Immature natural killer cell (primary cell): ENCODE measurements at places on chromosomes 2 and 18. TPM values are rescaled to one million over a fixed set of nuclear protein-coding genes. Genes with fewer than 3 reads are reported as not detected.

DNA sequence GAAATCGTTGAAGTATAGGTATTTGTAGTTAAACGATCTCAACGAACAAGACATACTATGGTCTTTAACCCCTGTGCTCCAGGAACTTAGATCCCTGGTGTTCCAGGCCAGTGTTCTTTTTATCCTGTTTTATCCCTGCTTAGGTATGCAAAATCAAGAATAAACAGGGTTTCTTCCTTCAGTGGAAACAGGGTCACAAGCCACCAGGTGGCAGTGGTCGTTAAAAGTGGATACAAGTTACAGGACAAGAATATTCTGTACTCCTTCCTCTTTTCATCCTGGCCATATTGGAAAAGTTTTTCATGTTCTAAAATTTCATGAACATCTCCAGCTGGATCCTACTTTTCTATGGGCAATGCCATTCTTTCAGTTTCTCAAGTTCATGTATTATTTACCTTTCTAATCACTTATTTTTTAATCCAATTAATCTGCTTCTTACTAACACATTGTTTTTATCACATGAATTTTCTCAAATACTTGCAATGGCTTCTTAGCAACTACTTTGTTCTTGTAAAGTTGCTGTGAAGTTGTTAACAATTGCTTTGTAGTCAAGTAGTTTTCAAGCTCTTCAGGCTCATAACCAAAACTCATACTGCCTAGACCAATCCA is 16.4 kb upstream of the HNMT start:
- DNase-seq, result no peak
- H3K27me3 ChIP-seq, result peaks cover 3% of the 10 kb centered on the region
- H3K4me3 ChIP-seq, result no peak overlapping the region
- no peaks in the 10 kb centered on the region for H3K4me1 ChIP-seq
- H3K36me3 ChIP-seq, result no peaks in the 10 kb centered on the region
- no peak overlapping the region for H3K27ac ChIP-seq

DNA sequence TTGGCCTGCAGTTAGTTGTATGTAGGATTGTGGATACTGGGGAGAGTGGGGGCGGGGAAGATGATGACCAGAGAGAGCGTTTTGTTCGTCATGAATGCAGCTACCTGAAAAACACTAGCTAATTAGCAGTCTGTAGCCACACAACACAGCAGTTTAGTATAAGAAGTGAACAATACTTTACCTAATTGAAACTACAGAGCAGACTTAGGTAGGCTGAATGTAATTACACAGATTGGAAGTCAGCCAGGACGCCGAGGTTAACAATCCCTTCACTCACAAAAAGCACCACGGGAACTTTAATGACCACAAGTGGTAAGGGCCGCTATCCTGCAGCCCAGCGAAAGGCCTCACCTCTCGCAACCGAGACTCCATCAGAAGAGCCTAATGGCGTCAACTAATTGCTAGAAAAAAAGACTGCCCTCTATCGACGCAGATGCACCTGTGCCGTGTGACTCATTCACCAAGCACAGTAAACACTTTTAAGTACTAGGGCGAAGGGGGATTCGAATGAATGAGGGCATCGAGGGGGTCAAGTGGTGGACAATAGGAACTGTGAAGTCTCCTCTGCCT is 591.0 kb downstream of the ARHGAP15 start:
- H3K27me3 ChIP-seq, result peaks cover 2% of the 10 kb centered on the region
- H3K4me1 ChIP-seq, result peaks cover 22% of the 10 kb centered on the region
- H3K27ac ChIP-seq, result no peak overlapping the region
- no peak for DNase-seq

GRCh38 chr2:34734662-34735061 is 1135.6 kb upstream of the FAM98A start:
- H3K36me3 ChIP-seq, result no peaks in the 10 kb centered on the region
- no peaks in the 10 kb centered on the region for H3K27me3 ChIP-seq
- no peak overlapping the region for H3K4me3 ChIP-seq
- no peak overlapping the region for H3K27ac ChIP-seq
- H3K4me1 ChIP-seq, result no peaks in the 10 kb centered on the region

GRCh38 chr2:28374331-28374730 is 18.3 kb upstream of the FOSL2 start:
- DNase-seq, result no peak
- H3K27ac ChIP-seq, result no peak overlapping the region
- H3K27me3 ChIP-seq, result peaks cover 2% of the 10 kb centered on the region
- no peak overlapping the region for H3K4me3 ChIP-seq
- peaks cover 36% of the 10 kb centered on the region for H3K4me1 ChIP-seq
- H3K36me3 ChIP-seq, result no peaks in the 10 kb centered on the region

DNA sequence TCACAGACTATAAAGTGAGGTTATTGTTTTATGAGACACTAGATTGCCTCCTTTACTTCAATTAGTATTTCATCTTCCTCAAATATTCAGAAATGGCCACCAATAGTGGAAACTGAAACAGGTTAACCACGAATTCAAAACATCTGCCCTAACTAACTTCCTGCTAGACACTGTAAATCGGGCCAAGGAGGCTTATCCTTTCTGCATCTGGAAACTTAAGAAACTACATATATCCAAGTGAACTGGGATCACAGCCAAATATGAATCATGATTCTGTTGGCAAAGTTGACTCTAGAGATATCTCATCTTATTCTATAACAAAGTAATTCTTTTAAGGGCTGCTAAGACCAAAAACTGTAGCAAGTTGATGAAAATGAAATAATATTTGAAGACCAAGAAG is 136.6 kb upstream of the ZC3H15 start:
- no peak overlapping the region for H3K4me3 ChIP-seq
- H3K4me1 ChIP-seq, result peaks cover 6% of the 10 kb centered on the region
- H3K36me3 ChIP-seq, result peaks cover 12% of the 10 kb centered on the region
- no peaks in the 10 kb centered on the region for H3K27me3 ChIP-seq

DNA sequence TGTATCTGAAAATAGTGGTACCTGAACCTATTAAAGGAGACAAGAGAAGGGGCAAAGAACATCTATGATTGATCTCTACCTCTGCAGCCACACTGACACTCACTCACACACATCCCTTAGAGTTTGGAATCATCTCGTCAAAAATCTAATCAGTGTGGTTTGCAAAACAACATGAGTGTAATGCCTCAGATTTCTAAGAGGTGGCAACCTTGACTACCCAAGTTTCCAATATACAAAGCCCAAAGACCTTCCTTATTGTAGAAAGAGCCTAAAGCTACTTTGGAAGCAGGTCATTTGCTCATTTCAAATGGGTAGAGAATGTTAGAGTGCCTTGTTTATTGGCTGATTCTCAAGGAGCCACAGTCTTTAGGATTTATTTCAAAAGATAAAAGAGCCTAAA is 444.9 kb downstream of the ARHGAP15 start:
- H3K36me3 ChIP-seq, result no peaks in the 10 kb centered on the region
- DNase-seq, result no peak
- H3K4me1 ChIP-seq, result peaks cover 2% of the 10 kb centered on the region
- H3K27me3 ChIP-seq, result peaks cover 1% of the 10 kb centered on the region

DNA sequence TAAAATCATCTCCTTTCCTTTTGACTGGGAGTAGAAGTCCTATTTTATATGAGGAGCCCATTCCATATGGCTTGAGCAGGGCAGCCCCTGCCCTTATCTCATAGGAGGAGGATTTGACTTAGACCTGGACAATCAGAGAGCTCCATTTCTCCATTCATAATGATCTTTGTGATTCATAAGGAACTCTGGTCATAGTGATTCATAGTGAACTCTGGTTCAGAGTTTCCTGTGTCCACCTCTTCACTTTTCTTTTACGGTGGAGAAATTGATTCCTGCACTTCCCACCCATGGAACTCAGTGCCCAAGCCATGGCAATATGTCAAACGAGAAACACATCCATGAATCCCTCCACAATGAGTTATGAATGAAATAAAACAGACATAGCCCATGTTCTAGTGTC is 12.8 kb upstream of the MYO3B start:
- H3K27ac ChIP-seq, result no peak overlapping the region
- H3K36me3 ChIP-seq, result no peaks in the 10 kb centered on the region
- no peak for DNase-seq
- no peaks in the 10 kb centered on the region for H3K4me1 ChIP-seq
- H3K27me3 ChIP-seq, result peaks cover 2% of the 10 kb centered on the region

GRCh38 chr2:43559391-43560230 is 36.2 kb downstream of the THADA start:
- peaks cover 52% of the 10 kb centered on the region for H3K36me3 ChIP-seq
- no peak for DNase-seq
- H3K4me3 ChIP-seq, result no peak overlapping the region

DNA sequence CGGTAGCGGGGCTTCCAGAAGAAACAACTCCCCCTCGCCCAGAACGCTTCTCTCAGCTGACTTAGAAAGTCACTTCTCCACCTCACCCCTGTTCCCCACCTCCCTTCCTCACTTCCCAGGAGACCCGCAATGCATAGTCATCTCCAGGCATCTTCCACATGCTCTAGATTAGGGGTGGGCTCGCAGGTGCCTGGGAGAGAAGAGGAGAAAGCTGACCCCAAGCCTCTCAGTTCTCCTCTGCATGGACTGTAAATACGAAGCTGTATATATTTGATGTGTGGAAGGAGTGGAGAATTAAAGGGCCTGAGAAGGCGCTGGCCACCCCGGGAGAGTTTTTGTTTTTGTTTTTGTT is 1.8 kb downstream of the MAL start:
- peaks cover 9% of the 10 kb centered on the region for H3K27me3 ChIP-seq
- H3K36me3 ChIP-seq, result no peaks in the 10 kb centered on the region
- H3K4me3 ChIP-seq, result no peak overlapping the region
- H3K27ac ChIP-seq, result no peak overlapping the region
- no peak for DNase-seq

DNA sequence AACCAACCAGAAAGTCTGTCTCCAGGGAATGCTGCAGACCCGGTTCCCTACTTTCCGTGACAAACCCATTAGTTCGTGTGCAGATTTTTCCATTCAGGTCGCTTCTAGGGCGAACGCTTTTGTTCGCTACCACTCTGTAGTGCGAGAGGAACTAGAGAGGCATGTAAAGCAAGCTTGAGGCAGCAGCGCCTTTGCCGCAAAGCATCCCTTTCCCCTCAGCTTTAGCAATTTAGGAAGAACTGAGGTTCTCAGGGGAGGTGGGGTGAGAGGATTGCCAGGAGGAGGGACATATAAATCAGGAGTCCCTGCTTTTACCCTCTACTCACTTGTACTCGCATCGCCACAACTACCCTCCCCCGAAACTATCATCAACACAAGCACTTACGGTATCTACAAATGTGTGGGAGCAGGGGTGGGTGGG is 748 bp upstream of the ZNF804A start:
- no peak overlapping the region for H3K27ac ChIP-seq
- peaks cover 6% of the 10 kb centered on the region for H3K4me1 ChIP-seq
- H3K4me3 ChIP-seq, result no peak overlapping the region
- DNase-seq, result no peak

- peaks cover 7% of the 10 kb centered on the region for H3K4me1 ChIP-seq
- no peak for DNase-seq
- no peaks in the 10 kb centered on the region for H3K36me3 ChIP-seq
- H3K4me3 ChIP-seq, result no peak overlapping the region
- H3K27me3 ChIP-seq, result peaks cover 14% of the 10 kb centered on the region
These were observed 127.5 kb upstream of the CYP1B1 start for GRCh38 chr2:38203446-38203810.

- H3K27ac ChIP-seq, result no peak overlapping the region
- H3K4me3 ChIP-seq, result no peak overlapping the region
- no peaks in the 10 kb centered on the region for H3K4me1 ChIP-seq
- no peak for DNase-seq
- no peaks in the 10 kb centered on the region for H3K36me3 ChIP-seq
- no peaks in the 10 kb centered on the region for H3K27me3 ChIP-seq
These were observed 36.9 kb upstream of the NCKAP5 start for GRCh38 chr2:133605011-133605765.

DNA sequence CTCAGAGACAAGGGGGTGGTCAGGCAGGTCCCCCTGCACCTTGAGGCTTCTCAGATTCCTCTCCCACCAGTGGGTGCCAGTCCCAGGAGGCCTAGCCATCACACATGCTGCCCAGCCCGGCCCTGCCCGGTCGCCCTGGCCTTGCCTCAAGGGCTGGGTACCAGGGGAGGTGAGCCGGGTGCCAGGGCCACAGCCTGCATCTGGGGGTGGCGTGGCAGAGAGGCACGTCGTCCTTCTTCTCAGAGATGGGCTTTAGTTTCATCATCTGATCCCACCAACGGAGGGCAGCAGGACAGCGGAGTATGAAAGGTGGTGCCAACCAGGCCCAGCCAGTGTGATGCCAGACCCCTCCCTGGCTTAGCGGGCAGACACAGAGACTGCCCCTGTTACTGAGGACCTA is 161.7 kb downstream of the TFCP2L1 start:
- H3K27me3 ChIP-seq, result peaks cover 5% of the 10 kb centered on the region
- H3K27ac ChIP-seq, result no peak overlapping the region
- H3K4me1 ChIP-seq, result no peaks in the 10 kb centered on the region

GRCh38 chr2:100110614-100111000 is 31.8 kb downstream of the AFF3 start:
- no peak overlapping the region for H3K4me3 ChIP-seq
- H3K27me3 ChIP-seq, result peaks cover 13% of the 10 kb centered on the region
- peaks cover 9% of the 10 kb centered on the region for H3K4me1 ChIP-seq
- no peaks in the 10 kb centered on the region for H3K36me3 ChIP-seq
- no peak overlapping the region for H3K27ac ChIP-seq

GRCh38 chr18:49739275-49739674 is 74.1 kb downstream of the ACAA2 start:
- H3K27me3 ChIP-seq, result peaks cover 3% of the 10 kb centered on the region
- H3K36me3 ChIP-seq, result no peaks in the 10 kb centered on the region
- no peaks in the 10 kb centered on the region for H3K4me1 ChIP-seq
- H3K4me3 ChIP-seq, result no peak overlapping the region

- no peaks in the 10 kb centered on the region for H3K36me3 ChIP-seq
- H3K4me1 ChIP-seq, result no peaks in the 10 kb centered on the region
- no peak for DNase-seq
- H3K27ac ChIP-seq, result no peak overlapping the region
These were observed 223.9 kb downstream of the CDCA7 start for GRCh38 chr2:173578404-173579107.

DNA sequence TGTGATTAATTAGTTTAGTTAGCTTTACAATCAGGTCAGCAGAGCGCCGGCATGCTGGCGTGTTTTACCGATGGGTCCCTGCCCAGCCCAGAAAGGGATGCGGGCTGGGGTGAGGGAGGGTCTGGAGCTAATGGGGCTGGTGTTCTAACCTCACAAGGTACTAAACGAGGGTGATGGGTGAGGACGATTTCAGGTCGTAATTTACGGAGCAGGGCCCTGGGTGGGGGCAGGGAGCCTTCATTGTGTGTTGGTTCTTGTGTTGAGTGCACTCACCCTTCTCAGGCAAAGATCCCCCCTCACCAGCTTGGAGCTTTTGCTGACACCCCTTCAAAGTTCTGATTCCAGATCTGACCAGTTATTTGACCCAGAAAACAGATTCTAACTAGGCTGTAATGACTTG is 39.5 kb downstream of the PTGR3 start:
- no peak overlapping the region for H3K4me3 ChIP-seq
- DNase-seq, result no peak
- no peak overlapping the region for H3K27ac ChIP-seq
- H3K27me3 ChIP-seq, result peaks cover 2% of the 10 kb centered on the region
- H3K4me1 ChIP-seq, result peaks cover 7% of the 10 kb centered on the region

TLX2 gene
- not detected for polyA plus RNA-seq

REG3A gene
- not detected for polyA plus RNA-seq

GCFC2 gene
- 22.0 TPM for polyA plus RNA-seq

CRACDL gene
- not detected for polyA plus RNA-seq

SLC66A3 gene
- polyA plus RNA-seq, result 88.2 TPM

TMEM163 gene
- polyA plus RNA-seq, result 1.1 TPM

GDF7 gene
- not detected for polyA plus RNA-seq

COLEC12 gene
- polyA plus RNA-seq, result not detected

SNORC gene
- polyA plus RNA-seq, result not detected
